LoVo (cell line): ENCODE measurements at places on chromosomes 2 and 18.

DNA sequence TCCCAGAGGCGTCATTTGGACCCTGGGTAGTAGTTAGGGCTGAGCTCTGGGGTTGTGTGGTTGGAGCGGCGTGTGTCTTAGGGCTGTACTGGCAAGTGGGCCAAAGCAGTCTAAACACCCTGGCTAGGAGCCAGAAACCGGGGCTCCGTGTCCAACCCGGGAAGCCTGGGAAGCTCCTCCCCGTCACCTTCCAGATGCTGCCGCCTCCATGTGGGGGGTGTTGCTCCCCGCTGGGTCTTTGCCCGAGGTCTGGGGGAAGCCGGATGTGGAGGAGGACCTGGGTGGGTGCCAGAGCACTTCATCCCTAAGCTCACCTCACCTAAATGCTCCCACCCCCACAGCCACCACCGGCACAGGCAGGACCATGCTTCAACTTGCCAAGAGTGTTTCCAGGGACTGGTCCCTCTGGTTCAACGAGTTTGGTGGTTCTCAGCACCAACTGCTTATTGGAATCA is 25.4 kb downstream of the TET3 start:
- no peak for DNase-seq

- DNase-seq = peak; percentile 7
Measured at GRCh38 chr2:102082571-102083392, 59.8 kb upstream of the IL1R1 start.

GRCh38 chr18:49459404-49460171 is 857 bp downstream of the DYM start:
- DNase-seq = no peak

DNA sequence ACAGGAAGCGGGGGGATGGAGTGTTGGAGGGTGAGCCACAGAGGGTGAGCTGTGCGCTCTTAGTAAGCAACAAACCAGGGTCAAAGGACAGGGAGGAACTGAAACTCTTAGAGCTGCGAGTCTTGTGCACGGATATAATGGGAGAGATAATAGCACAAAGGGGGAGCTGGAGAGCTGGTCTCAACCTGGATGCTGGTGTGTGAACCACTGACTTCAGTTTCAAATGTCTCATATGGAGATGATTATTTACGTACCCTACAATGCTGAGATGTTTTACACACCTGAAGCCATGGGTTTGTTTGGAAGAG is 35.9 kb downstream of the PTGR3 start:
- DNase-seq = no peak

DNA sequence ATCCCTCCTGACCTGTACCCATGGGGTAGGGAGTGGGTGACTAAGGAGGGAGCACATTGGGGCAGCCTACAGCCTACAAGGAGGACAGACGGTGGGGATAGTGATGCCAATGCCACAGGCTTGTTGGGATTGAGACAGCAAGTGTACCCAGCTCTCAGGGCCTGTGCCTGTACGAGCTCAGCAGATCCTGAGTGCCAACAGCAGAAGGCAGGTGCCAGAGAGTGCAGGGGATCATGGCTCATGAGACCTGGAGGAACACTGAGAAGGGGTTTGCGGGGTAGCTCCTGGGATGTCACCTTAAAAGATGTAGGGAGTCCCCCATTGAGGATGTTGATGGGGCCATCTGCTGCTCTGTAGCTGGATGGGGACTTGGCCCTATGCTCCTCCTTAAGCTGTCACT is 10.3 kb upstream of the SNED1 start:
- no peak for DNase-seq

DNA sequence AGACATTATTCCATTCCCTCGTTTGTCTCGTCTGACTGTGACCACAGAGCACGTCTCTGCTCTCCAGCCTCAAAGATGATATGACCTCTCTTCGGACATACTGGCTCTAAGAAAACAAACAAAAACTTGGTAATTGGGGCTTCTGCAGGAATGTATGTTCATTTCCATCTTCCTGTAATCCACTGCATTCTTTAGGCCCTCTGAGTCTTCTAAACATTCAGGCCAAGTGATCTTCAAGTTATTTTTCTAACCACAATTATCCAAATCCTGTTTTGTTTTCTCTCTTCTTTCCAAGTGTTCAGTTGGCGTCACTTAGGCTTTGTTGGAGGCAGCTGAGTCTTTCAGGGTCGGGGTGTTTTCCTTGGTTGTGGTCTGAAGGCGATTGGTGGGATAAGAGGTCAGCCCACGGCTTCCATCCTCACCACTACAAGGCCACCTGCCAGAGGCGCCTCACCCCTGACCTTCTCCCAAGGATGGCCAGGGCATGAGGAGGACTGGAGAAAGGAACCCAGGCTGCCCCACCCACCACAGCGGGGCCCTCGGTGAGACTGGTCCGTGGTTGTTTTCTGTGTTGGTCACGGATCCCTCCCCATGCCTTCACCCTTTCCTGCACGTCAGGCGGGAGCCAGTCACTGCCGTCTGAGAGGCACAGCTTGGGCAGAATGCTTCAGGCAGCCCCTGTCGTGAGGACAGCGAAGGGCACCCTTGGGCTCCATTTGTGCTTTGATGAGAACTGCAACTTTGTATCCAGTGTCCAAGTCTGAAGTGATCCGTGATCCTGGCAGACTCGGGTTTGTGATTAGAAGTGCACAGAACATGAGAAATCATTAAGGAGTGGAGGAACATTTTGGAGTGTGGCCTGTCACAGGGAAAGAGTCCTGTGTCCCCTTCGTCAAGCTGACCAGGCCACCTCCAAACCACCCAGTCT is 88.6 kb upstream of the FHL2 start:
- DNase-seq = no peak

GRCh38 chr18:8215741-8216140 is 393.5 kb upstream of the RAB12 start:
- no peak for DNase-seq

- DNase-seq = peak; percentile 57
Measured at GRCh38 chr2:39523308-39524044, 86.4 kb upstream of the MAP4K3 start.

GRCh38 chr18:9103376-9103873 is 926 bp downstream of the NDUFV2 start:
- no peak for DNase-seq

DNA sequence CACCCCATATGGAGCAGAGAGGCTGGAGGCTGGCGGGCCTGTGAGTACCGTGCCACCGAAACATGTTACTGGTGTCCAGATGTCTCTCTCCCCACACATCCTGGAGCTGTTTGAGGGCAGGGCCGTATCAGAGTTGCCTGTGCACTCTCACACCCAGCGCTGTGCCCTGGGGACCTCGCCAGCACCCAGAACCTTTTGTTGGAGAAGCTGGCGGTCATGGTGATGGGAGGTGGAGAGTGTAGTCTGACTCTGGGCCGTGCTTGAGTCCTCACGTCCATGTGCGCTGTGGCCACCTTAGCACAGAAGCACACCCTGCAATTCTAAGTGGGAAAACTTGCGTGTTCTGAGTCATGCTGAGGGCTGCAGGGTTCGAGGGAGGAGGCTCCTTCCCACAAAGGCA is 259.2 kb downstream of the NDUFA10 start:
- DNase-seq = no peak

DNA sequence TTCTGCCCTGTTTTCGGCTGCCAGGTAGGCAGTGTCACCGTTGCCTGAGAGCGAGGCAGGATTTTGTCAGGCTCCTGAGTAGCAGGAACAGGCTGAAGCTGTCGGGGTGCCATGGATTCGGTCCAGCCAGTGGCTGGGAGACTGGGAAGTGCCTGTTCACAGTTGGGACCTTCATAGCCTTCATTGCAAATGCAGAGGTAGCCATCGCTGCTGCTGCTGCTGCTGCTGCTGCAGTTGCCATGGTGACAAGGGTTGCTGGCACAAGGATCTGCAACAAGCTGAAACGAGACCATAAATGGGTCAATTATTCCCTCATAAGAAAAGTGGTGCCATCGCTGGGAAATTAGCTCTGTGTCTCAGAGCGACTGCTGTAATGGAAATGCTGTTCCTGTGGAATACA is 122.7 kb downstream of the DNER start:
- DNase-seq = no peak

- DNase-seq = no peak
Measured at GRCh38 chr2:47554311-47554905, 151.5 kb downstream of the MSH2 start.

DNA sequence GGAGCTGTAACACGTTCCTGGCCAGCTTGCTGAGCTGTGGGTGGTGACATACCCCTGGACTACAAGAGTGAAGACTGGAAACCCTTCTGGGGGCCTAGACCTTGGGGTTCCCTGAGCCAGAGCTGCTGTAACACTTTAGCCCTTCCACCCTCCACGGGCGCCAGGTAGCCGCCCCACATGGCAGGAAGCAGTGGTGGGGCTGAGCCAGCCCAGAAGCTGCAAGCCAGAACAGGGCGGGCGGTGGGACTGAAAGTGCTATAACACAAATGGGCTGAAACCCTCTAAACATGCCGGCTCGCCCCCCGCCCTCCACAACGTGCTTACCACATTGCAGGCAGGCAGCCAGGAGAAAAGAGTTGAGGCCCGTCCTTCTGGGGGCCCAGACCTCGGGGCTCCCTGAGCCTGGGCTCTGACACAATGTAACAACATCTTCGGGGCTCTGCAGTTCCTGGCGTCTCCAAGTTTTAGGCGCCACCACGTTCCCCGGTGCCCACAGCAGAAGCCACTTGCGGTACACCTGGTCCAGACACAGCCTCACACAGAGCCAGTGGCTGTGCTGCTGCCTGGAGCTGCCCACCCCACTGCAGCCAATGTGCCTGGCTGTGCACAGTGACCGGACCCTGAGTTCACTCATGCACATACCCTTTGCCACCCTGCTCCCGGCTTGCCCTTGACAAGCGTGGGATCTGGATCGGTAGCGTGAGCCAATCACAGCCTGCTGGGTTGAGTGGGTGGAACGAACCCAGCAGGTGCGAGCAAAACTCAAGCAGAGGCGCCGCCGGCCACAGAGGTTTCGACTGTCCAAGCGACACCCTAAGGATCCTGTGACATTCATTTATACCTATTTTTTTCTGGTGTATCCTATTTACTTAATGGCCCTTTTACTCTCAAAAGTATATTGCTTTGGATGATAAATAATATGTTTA is 127.4 kb upstream of the FHL2 start:
- DNase-seq = no peak

- DNase-seq = no peak
Measured at GRCh38 chr2:48738806-48739205, 16.7 kb downstream of the LHCGR start.

GRCh38 chr2:69162057-69162456 is 149.1 kb downstream of the ANTXR1 start:
- DNase-seq = no peak

- no peak for DNase-seq
Measured at GRCh38 chr2:138997856-138998517, 217.8 kb upstream of the NXPH2 start.

GRCh38 chr2:33477473-33478468 is 1.3 kb downstream of the RASGRP3 start:
- DNase-seq = no peak

- no peak for DNase-seq
Measured at GRCh38 chr2:187174582-187174981, 273.5 kb downstream of the CALCRL start.

DNA sequence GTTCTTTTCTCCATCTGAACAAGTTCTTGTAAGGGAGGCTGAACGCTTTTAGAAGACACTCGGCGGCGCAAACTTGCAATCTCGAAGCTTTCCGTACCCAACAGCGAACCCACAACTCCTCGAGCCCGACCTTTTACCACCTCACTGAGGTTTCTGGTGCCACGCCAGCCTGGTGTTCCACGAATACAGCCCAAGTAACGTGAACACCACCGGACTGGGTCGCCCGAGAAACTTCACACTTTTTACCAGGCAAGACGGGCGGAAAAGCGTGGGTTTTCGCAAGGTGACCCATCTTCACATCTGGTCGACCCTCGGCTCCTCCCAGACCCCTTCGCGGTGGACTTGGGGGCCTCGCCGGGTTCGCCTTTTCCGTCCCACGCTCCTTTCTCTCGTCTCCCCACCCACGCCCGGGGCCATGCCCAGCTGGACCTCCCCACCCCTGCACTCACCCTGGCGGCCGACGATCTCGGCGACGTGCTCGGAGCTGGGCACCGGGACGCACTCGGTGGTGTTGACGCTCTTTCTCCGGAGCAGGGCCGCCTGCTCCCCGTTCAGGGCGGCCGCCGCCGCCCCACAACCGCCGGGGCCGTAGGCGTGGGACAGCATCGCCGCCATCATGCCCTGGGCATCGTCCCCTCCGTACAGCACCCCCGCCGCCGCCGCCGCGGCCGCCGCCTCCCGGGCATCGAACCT is 1.2 kb downstream of the MEX3C start:
- DNase-seq = no peak

DNA sequence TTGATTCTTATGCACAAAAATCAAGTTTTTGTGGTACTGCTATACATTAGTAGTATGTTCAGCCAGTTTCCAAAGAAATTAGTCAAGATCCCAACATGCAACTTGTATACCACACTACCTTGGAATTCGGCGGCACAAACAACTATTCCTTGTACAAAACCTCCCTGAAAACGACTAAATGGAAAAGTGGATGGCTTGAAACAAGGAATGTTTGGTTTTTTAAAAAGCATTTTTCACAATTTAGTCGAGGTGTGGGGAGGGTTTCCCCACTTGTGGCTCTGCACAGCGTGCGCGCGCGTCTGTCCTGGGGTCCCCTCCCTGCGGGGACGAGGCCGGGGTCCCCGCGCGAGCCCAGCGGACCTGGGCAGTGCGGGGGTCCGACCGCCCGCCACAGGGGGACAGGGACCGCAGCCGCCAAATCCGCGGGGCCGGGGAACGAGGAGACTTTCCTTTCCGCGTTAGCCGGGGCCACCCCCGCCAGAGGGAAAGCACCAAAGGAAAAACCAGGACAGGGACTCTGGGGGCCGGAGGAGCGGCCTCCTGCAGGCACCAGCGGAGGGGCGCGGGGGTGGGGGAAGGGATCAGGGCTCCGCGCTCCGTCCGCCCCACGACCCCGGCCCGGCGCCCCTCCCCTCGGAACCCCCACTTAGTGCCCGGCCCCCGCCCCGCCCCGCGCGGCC is 534 bp upstream of the SOCS6 start:
- DNase-seq = no peak

GRCh38 chr2:29923110-29923721 is 1.8 kb upstream of the ALK start:
- DNase-seq = peak; percentile 63
